ENCODE measurements at places on chromosomes 5 and 9. TPM values are rescaled to one million over a fixed set of nuclear protein-coding genes. Genes with fewer than 3 reads are reported as not detected.

Gene SPATA31E1
- not detected for total RNA-seq

Gene COL15A1
- total RNA-seq, result 122 TPM

Gene NDST1
- 28.6 TPM for total RNA-seq

Gene LECT2
- total RNA-seq, result not detected

Gene PTPDC1
- total RNA-seq, result 14.7 TPM

Gene INSL6
- not detected for total RNA-seq

Gene HK3
- total RNA-seq, result 7.1 TPM

Gene GTF2H2
- total RNA-seq, result 36.7 TPM

Data from skin of body (tissue), 3 donors.